Skeletal muscle tissue (tissue), 5 donors: ENCODE measurements at places on chromosomes 3 and 15. TPM values are rescaled to one million over a fixed set of nuclear protein-coding genes. Genes with fewer than 3 reads are reported as not detected.

Gene SLC15A2
- total RNA-seq = 33.4 TPM

Gene MORC1
- total RNA-seq = not detected

Gene HESX1
- not detected for total RNA-seq

Gene VGLL3
- 17.7 TPM for total RNA-seq

Gene SATB1
- total RNA-seq = 21.4 TPM

Gene PRSS50
- total RNA-seq = not detected

Gene SH3GL3
- total RNA-seq = 6.3 TPM

Gene RIOX2
- 37.1 TPM for total RNA-seq
